ENCODE measurements at places on chromosomes 5 and 9. TPM values are rescaled to one million over a fixed set of nuclear protein-coding genes. Genes with fewer than 3 reads are reported as not detected.

The RNF208 gene
- total RNA-seq: 4.3 TPM

The ROPN1L gene
- 3.0 TPM for total RNA-seq

The PLCXD3 gene
- not detected for total RNA-seq

The MEGF10 gene
- 0.02 TPM for total RNA-seq

The ADRB2 gene
- total RNA-seq: 0.81 TPM

The CDC20B gene
- 0.17 TPM for total RNA-seq

The CHSY3 gene
- not detected for total RNA-seq

The ELOVL7 gene
- total RNA-seq: 0.93 TPM

The RNF183 gene
- total RNA-seq: 0.34 TPM

All from T-helper 1 cell treated with Interleukin-12 subunit alpha and Interleukin-12 subunit beta and Interleukin-4 antibody, amounts not matched to agents 30 ng/mL and 1 ng/mL, for 36 hours (primary cell).